ENCODE measurements at places on chromosomes 2 and 18.

DNA sequence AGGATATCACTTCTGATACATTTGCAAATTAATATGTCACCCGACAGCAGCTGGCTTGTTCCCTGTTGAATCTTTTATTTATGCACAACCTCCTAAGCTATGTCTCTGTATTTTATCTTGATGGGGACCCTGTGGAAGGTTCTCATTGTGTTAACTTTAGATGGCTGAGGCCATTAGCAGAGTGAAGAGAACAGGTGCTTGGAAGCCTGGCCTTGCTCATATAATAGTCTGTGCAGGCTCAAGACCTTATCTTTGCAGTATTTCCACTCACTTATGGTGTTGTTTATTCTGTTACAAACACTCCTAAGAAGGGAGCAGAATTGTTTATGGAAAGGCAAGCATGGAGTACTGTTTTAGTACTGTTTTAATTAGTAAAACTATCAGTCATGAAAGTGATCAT lies 107.6 kb downstream of the SETBP1 start:
- DNase-seq: no peak

DNA sequence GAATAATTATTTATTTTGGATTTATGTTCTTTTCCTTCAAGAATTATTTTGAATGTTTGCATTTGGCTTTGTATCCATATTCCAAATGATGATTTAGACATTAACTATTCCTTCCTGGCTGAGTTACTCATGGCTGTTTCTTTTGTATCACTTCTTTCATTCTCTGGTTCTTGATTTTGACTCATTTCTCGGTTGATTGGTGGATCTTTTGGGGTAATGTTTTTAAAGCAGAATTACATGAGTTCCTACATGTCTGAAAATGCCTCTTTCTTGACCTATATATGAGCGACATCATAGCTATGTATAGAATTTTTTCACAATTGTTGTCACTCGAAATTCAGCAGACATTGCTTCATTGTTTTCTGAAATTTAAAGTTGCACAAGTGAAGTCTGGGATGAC lies 39.5 kb downstream of the CYP26B1 start:
- no peak for DNase-seq

- no peak for DNase-seq
Measured at GRCh38 chr2:16717477-16717876, 51.8 kb upstream of the CYRIA start.

- no peak for DNase-seq
Measured at GRCh38 chr18:27771571-27771970, 405.4 kb downstream of the CDH2 start.

- DNase-seq: peak; percentile 84
Measured at GRCh38 chr2:64831134-64831976, 157.8 kb upstream of the SLC1A4 start.

- no peak for DNase-seq
Measured at GRCh38 chr2:218799990-218800389, 18.0 kb downstream of the CYP27A1 start.

- DNase-seq: no peak
Measured at GRCh38 chr2:239519089-239519920, 118.5 kb upstream of the HDAC4 start.

DNA sequence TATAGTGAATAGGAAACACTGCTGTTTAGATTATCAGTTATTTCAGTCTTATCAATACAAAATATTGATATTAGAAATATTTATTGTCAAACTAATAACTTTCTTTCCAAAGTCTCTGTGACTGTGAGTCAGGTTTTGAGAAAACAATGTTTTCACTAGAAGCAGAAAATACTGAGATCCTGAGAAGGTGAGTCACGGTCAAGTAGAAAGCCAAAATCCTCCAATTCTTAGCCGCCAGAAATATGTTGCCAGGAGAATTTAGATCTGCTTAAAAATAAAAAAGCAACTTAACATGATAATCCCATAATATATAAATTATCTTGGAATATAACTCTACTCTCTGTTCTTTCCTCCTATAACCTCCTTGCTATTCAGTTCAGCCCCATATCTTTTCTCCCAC lies 181.9 kb upstream of the NRXN1 start:
- no peak for DNase-seq

GRCh38 chr2:36459725-36460137 lies 104.2 kb downstream of the CRIM1 start:
- DNase-seq: no peak

DNA sequence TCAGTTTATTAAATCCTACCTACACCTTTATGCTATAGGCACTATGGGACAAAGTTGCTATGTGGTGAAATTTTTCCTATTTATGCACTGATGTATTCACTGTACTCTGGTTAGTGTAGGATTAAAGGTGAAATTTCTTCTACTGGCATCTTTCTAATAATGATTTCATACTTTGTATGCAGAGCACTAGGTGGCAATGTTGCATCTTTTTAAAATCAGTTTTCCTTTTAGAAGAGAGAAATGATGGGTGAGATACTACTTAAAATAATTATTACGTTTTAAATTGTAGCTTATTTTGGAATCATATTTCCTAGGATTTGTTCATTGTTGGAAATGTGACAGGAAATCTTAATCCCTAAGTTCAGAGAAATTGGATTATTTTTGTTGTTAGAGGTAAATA lies 150.9 kb downstream of the CD8B2 start:
- peak; percentile 19 for DNase-seq

DNA sequence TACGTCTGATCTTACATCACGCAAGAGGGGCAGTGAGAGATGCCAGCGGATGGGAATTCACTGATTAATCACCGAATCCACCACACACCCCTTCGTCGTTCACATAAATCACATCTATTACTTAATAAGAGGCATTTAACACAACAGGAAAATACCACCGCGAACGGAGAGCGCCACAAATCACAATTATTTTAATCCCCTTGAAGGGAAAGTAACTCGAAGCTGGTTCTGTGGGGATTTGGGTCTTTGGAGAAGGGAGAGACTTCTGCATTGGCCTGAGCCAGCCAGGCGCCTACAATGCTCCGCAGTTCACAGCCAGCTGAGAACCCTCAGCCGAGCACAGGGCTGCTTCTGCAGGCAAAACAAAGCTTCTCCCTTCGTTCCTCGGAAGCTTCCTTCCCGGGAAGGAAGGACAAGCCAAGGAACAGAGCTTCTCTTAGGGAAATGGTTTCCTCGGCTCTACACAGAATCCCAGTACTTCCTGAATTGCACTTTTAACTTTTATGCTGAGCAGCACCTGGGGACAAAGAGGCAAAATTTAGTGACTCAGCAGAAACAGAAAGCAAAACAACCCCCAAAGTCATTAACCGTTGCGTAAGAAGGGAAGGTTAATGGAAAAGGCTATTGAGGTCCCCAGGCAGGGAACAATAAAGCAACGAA lies at the start of gene LRP1B:
TSS of gene LRP1B (minus strand) at position 7 of the 660 bp plus-strand sequence. CDS start 287 bp downstream, outside the sequence.
- DNase-seq: peak; percentile 27

DNA sequence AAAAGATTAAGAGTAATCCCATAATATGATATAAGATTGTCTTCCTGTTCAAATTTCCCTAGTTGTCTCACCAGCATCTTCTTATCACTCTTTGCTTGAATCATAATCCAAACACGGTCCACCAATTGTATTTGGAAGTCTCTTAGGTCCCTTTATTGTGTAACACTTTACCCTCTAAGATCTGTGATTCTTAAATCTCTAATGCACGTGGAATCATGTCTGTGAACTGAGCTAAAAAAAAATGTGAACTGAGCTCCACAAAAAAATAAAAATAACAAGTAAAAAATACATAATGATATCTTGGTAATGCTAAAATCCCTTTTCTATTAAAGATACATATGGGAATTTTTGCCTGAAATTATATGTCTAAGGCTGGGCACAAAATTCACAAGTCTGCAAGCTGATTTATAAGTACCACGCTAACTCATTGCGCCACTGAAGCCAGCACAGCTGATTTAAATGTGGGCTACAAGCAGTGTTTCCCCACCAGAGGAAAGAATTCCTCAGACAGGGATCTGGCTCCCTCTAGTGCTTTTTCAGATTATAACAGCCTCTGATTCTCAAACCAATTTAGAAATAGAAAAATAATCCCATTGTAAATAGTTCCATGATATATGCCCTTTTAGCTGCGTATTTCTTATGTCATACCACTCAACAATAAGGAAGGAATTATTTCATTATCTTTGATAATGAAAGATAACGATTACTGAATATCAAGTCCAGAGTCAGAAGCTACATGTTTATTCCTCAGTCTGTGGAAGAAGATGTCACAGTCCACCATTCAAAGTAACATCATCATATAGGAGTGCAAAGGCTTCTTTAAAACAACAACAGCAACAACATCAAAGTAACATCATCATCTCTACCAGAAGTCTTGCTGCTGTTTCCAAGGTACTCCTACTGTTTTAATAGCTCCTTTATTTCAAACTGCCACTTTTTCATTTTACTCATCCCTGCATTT lies 22.9 kb downstream of the RBM43 start:
- DNase-seq: peak; percentile 59

DNA sequence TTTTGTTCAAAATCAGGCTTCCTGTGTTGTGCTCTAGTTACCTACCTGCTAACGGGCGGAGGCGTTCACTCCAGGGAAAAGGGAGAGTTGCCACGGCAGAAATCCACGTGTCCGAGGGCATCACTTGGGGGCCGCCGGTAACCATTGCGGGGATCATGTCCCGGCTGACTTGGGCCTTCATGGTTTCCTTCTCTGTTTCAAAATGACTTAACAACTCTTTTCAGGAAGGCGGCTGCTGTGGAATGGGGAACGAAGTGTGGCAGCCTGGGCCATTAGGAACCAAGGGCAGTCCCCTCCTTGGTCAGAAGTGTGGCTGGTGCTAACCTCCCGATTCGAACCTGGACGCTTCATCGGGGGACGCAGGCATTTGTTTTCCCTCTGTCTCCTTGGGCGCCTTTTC lies 56.8 kb downstream of the INPP5D start:
- no peak for DNase-seq

DNA sequence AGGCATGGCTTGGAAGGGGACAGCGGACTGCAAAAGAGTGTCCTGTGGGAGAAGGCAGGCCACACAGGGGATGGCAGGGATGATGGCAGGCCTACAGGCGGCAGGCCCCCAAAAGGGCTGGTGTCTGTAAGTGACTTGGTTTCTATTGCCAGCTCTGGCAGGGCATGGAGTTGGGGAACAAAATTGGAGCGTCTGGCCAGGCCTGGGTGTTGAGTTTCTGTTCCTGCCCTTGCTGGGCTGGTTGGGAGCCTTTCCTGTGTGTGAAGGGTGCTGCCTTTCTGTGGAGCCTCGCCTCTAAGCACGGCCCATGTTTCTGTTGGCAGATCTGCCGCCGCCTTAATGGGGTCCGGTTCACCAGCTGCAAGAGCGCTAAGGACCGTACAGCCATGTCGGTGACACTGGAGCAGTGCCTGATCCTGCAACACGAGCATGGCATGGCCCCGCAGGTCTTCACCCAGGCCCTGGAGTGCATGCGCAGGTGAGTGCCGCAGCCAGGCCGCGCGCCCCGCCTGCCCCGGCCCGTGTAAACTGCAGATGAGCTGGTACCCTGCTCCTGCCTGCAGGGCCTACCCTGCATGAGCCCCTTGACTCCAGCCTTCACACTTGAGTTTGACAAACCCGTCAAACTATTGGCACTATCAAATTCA lies 31.5 kb downstream of the COA5 start:
- no peak for DNase-seq

GRCh38 chr2:160392201-160392600 lies 101.4 kb downstream of the RBMS1 start:
- DNase-seq: no peak

DNA sequence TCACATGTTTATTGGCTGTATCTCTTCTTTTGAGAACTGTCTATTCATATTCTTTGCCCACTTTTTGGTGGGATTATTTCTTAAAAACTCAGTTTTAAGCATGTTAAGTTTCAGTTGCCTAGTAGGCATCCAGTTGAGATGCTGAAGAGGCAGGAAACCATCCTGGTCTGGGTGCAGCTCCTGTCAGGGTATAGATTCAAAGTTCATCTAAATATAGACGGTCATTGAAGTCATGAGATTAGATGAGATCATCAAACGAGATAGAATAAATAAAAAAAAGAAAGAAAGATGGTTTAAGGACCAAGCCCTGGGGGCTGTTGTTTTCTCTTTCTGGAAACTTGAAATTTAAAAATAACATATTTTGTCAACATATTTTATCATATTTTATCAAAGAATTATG lies 9.2 kb upstream of the DNAH7 start:
- no peak for DNase-seq

GRCh38 chr2:191642541-191642940 lies 35.4 kb upstream of the NABP1 start:
- DNase-seq: no peak

DNA sequence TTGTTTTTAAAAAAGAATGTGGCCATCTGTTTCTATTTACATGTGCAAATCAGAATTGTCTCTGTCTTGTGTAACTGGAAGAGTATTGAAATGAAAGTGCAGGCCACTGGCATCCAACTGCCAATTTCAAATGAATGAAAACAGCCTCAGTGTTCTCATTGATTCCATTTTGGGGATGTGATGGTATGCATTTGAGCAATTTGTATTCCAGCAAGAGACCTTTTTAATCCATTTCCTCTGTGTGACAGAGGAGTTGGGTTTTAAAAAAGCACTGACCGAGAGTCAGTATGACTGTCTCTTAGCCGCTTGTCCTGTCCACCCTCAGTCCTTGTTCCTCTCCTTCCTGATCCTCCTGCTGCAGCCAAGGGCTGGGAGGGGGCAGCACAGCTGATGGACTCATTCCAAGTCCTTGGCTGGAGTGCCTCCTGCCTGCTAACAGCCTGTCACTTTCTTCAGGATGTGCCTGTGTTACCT lies 50.0 kb downstream of the ASAP2 start:
- DNase-seq: no peak

- no peak for DNase-seq
Measured at GRCh38 chr2:628651-629050, 48.6 kb downstream of the TMEM18 start.

- DNase-seq: no peak
Measured at GRCh38 chr18:44590956-44591670, 89.6 kb upstream of the SETBP1 start.

DNA sequence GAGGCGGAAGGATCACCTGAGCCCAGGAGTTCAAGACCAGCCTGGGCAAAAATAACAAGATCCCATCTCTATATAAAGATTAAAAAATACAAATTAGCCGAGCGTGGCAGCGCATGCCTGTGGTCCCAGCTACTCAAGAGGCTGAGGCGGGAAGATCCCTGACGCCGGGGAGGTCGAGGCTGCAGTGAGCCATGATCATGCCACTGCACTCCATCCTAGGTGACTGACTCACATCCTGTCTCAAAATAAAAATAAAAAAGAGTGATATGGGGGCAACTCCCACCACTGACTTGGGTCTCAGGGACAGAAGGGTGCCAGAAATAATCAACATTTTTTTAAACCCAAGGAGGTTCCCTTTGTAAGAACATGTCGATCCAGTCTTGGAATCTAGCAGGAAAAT lies 37.6 kb downstream of the ZNF516 start:
- DNase-seq: no peak

GRCh38 chr2:73074110-73075069 lies 2.9 kb upstream of the SFXN5 start:
- no peak for DNase-seq

All from GM13976 (cell line).